ENCODE measurements at places on chromosomes 6 and 20. TPM values are rescaled to one million over a fixed set of nuclear protein-coding genes. Genes with fewer than 3 reads are reported as not detected.

The IL17A gene
- not detected for total RNA-seq

The TBC1D32 gene
- total RNA-seq, result 10.7 TPM

The C6orf15 gene
- total RNA-seq, result not detected

The SPATA25 gene
- total RNA-seq, result 4.2 TPM

The MUC22 gene
- not detected for total RNA-seq

The GHRH gene
- not detected for total RNA-seq

DNA sequence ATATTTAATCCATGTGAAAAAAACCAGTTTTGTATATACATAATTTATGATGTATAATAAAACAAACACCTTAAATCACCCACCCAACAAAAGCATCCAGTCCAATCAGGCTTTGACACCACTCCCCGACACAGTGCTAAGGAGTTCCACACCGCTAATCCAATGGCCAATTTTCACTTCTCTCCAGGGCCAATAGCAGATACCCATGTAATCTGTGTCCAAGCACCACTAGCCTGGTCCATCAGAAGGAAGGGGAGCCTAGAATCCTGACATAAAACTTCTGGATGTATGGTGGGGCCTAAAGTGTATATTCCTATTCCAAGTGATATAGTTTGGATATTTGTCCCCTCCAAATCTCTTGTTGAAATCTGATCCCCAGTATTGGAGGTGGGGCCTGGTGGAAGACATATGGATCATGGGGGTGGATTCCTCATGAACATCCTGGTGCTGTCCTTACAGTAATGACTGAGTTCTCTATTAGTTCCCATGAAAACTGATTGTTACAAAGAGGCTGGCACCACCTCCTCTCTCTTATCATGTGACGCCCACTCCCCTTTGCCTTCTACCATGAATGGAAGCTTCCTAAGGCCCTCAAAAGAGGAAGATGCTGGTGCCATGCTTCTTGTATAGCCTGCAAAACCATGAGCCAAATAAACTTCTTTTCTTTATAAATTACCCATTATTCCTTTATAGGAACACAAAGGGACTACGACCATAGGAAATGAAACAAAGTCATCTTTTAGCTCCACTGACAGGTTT lies 20.8 kb downstream of the RALGAPA2 start:
- no peak for DNase-seq

DNA sequence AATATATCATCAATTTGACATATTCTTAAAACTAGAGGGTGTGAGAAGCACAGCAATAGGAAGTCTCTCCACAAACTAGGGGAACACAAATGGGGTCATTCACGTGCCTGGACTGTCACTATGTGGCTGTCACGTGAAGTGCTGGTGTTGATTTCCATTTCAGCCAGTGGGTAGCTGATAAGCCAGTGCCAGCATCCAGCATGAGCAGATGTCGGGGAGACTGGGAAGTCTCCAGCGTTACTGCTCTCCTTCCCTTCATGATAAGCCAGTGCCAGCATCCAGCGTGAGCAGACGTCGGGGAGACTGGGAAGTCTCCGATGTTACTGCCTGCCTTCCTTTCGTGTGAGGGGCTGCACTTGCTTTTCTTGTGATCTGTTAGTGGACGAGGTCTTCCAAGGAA lies 5.6 kb upstream of the SLC17A9 start:
- DNase-seq, result no peak

DNA sequence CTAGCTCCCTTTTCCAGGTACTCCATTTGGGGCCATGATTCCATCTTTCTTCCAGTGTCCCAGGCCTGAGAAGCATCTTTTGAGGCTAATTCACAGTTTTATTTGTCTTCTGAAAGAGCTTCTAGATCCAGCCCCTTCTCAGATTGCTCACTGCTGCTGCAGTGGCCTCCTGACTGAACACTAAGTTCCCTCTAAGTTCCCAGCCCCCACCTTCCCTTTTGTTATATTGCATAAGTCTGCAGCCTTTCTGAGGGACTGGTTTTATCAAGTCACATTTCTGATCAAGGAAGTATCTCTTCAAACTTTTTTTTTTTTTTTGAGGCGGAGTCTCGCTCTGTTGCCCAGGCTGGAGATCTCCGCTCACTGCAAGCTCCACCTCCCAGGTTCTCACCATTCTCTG lies 10.7 kb downstream of the MAPRE1 start:
- DNase-seq, result no peak

DNA sequence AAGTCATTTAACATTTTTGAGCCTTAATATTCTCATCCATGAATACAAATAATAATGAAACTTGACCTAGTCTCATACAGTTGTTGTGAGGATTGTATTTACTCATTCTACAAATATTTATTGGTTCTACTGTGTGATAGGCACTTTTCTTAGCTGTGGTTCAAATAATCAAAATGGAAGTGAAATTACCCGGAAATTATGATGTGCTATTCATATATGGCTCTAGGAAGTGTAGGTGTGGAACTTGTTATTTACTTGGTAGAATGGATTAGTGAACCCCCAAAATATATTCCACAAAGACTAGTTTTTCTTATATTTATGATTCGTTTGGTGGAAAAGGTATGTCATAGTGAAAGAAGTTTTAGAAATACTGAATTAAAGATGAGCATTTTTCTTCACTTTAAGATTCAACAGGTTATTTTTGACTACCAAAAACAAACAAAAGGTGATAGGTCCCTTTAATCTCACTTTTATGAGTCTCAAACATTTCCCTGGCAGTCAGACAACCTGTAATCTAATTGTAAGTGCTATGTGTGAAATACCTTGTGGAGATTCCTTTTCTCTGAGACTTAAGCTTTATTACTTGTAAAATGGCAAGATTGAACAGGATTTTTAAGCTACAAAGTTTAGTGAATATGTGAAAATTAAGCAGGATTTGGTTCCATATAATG lies 77.8 kb downstream of the STXBP5 start:
- DNase-seq, result no peak

- DNase-seq, result no peak
These were observed 156.1 kb upstream of the SMLR1 start for GRCh38 chr6:130671119-130671518.

DNA sequence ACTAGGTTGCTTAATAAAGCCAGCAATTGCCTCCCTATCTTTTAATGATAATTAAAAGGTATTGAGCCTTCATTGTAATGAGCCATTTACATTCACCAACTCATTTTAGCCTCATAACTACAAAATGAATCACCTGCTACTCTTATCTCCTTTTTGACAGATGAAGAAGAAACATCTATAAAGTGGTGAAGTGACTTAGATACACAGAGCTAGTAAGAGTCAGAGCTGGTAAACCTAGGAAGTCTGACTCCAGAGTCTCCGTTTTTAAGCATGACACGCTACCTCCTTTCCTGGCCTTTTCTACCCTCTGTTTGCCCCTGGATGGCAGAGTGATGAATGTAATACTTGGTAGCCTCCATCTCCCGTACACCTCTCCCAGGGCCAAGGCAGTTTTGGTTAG lies 93.5 kb downstream of the SPTLC3 start:
- no peak for DNase-seq

GRCh38 chr6:112802144-112802543 lies 455.0 kb downstream of the RFPL4B start:
- no peak for DNase-seq

GRCh38 chr6:132746048-132746447 lies 11.7 kb downstream of the VNN2 start:
- no peak for DNase-seq

DNA sequence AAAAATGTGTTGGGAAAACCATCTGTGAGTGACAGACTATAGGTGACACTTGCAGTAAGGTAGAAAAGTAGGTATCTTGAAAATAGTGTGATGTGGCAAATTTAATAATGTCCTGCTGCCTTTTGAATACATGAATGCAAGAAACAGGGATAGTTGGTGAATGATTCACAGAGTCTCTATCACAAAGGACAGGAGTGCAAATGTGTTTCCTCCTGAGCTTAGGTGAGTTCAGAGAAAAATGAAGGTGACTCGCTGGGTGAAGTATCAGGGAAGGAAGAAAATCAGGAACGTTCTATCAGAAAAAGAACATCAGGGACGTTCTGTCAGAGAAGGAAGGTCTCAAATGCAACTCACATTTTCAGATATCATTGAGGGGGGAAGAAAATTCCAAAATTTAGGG lies 557.8 kb upstream of the SLC35B3 start:
- DNase-seq, result no peak

DNA sequence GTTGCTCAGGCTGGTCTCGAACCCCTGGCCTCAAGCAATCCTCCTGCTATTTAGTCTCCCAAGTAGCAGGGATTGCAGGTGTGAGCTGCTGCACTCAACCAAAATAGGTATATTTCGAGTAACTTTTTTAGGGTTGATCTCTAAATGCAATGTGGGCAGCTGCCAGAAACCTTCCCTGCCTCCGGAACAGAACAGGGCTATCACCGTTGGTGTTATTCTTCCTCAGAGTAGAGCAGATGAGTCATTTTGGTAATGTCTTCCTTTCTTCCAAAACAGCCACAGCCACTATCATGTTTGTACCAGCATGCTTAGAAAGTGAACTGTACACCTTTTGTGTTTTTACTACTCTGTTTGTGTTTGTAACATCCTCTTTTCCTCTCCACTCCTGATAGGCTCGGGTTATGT lies 44.1 kb downstream of the SNX9 start:
- DNase-seq, result no peak

- no peak for DNase-seq
These were observed 21.4 kb downstream of the KCNQ5 start for GRCh38 chr6:72643214-72643613.

DNA sequence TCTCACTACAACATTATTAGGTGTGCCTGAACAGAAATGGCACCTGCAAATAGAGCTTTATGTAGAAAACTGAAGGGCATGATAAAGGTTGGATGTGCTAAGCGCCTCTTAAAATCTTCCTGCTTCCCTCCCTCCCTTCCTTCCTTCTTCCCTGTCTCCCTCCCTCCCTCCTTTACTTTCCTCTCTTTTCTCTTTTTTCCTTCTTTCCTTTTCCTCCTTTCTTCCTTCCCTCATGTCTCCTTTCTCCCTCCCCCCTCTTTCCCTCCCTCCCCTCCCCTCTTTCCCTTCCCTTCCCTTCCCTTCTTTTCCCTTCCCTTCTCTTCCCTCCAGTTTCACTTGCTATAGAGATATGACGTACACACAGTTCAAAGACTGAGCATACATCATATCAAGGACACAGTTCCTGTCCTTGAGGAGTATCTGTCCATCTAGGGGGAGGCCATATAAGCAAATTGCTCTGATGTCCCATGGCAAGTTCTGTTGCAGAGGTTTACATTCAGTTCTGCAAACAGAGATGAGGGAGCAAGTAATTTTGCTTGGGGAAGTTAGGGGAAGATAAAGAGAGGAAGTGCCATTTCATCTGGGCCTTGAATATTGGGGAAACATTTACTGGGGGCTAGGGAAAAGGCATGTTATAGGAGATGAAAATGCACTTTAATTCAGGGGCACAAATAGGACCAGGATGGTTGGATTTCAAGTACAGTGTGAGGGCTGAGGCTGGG lies 79.0 kb upstream of the EEF1E1 start:
- DNase-seq, result no peak

- no peak for DNase-seq
These were observed at the start of gene RCAN2 for GRCh38 chr6:46491201-46491627. RCAN2 (minus strand) TSS chr6:46491449.

- DNase-seq, result no peak
These were observed 48.2 kb upstream of the ASIP start for GRCh38 chr20:34193051-34193450.

DNA sequence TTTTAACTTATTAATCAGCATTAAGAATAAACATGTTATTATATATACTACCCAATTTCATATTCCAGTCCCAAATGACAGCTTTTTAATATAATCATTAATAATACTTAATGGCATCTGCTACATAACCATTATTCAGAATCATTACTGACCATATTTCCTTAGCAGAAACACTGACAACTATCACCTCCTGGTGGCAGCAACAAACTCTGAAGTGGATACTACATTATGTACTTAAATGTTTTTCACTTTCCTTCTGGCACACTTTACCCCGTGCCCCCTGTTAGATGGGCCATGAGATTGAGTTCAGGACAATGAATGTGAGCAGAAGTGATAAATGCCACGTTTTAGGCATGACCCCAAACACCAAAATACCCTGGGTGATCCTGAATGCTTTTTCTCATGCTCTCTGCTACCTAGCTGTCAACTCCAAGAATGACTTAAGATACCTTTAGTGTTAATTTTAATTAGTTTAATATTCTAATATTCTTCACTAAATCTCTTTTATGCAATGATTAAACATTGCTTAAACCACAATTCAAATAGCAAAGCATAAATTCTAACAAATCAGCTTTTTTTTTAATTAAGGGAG lies 77.1 kb downstream of the LMBRD1 start:
- no peak for DNase-seq

GRCh38 chr6:43972179-43972912 lies 154.9 kb downstream of the MRPL14 start:
- DNase-seq, result no peak

- no peak for DNase-seq
These were observed 921.9 kb downstream of the QKI start for GRCh38 chr6:164336455-164336854.

DNA sequence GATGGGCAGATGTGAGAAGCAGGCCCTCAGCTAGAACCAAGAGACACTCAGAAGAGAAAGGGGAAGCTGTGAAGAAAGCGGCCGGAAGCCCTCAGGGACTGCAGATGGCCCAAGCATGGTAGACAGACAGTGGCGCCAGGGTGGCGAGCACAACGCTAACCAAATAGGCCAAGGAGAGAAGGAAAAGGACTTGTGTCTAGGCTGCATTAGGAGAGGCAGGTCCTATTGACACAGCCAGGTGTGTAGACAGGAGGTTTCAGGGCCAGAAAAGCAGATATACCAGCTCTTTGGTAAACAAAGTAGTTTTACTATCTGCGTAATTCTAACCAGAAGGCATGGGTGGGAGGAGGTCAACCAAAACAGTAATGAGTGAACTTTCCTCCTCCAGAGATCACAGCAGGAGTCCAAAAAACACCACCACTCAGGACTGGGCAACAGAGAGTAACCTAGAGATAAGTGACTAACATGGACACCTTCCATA lies 15.8 kb upstream of the MAP7 start:
- no peak for DNase-seq

DNA sequence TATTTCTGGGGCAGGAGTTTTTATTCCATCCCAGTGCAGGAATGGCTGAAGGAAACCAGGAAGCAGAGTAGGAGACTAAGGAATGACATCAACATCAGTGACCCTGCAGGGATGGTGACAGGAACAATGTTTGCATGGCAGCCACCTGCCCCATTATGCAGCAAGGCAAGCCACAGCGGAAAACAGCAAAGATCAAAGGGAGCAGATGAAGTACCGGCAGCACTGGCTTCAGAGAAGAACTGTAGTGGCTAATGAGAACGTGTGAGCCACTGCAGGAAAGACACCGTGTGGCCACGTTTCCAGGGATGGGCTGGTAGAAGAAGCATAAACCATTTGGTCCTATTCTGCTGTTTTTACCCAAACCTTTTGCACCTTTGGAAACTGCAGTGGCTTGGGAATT lies 52.9 kb upstream of the TAB2 start:
- peak; percentile 23 for DNase-seq

GRCh38 chr6:123742626-123743025 lies 61.0 kb upstream of the NKAIN2 start:
- DNase-seq, result no peak

Data from T-cell (primary cell).